ENCODE measurements at places on chromosomes 1 and 21. TPM values are rescaled to one million over a fixed set of nuclear protein-coding genes. Genes with fewer than 3 reads are reported as not detected.

Gene SELE
- 9.9 TPM for total RNA-seq

Gene SLC16A4
- 10.8 TPM for total RNA-seq

Gene OR2T11
- total RNA-seq: not detected

Gene CCDC185
- not detected for total RNA-seq

Gene PARS2
- total RNA-seq: 5.8 TPM

Gene C1orf185
- total RNA-seq: not detected

Gene COL6A1
- total RNA-seq: 533 TPM

Gene AMY2B
- 29.7 TPM for total RNA-seq

Gene KRTAP13-2
- total RNA-seq: not detected

Gene KCTD3
- 67.5 TPM for total RNA-seq

Gene DHRS3
- total RNA-seq: 30.7 TPM

Gene PROX1
- 15.6 TPM for total RNA-seq

Gene ZNF678
- 50.0 TPM for total RNA-seq

Gene UBE2U
- total RNA-seq: not detected

Gene APCS
- not detected for total RNA-seq

Gene RIMKLA
- total RNA-seq: 1.4 TPM

Gene FBXO2
- total RNA-seq: 1.5 TPM

Gene OPRD1
- total RNA-seq: 0.72 TPM

Gene AXDND1
- total RNA-seq: 0.31 TPM

Gene AKNAD1
- total RNA-seq: 2.6 TPM

Gene OTUD7B
- 26.8 TPM for total RNA-seq

Gene DIO1
- not detected for total RNA-seq

Gene GBP7
- total RNA-seq: not detected

Gene BEND5
- total RNA-seq: 17.5 TPM

Gene TTC39A
- total RNA-seq: 1.7 TPM

Gene OR2T2
- not detected for total RNA-seq

Gene WDR64
- total RNA-seq: not detected

Gene RCAN3
- 7.6 TPM for total RNA-seq

Gene ZNF648
- 0.51 TPM for total RNA-seq

Gene UTP11
- total RNA-seq: 85.3 TPM

Gene CLCA1
- total RNA-seq: not detected

Gene HAO2
- total RNA-seq: 0.21 TPM

Gene MYBPH
- total RNA-seq: 37.5 TPM

Gene NUF2
- total RNA-seq: 17.5 TPM

Gene LCK
- 1.3 TPM for total RNA-seq

Gene HSD3B2
- not detected for total RNA-seq

Gene TLR5
- 5.9 TPM for total RNA-seq

Gene ADPRS
- total RNA-seq: 35.5 TPM

Gene NUP210L
- total RNA-seq: 0.21 TPM

Gene CELA3B
- not detected for total RNA-seq

Gene RASSF5
- total RNA-seq: 12.8 TPM

Gene WNT4
- 7.7 TPM for total RNA-seq

Gene SH3BGRL3
- 7.7 TPM for total RNA-seq

Gene TMCO4
- 5.8 TPM for total RNA-seq

Gene FCER1A
- 3.4 TPM for total RNA-seq

Gene INAVA
- 11.7 TPM for total RNA-seq

Gene LCE1B
- total RNA-seq: not detected

Gene HORMAD1
- not detected for total RNA-seq

Gene THEM5
- total RNA-seq: not detected

Gene LRRN2
- 1.5 TPM for total RNA-seq

Gene TXNIP
- total RNA-seq: 834 TPM

Gene CD34
- 57.5 TPM for total RNA-seq

Gene LMX1A
- 0.72 TPM for total RNA-seq

Gene HPCAL4
- 0.92 TPM for total RNA-seq

Gene MIS18A
- 7.2 TPM for total RNA-seq
